ENCODE measurements at places on chromosomes 4 and X.
A peak's percentile ranks its signal among the peaks of the same experiment; 100 is the strongest.

- no peak for DNase-seq
Measured at GRCh38 chr4:26765515-26765914, 95.1 kb upstream of the STIM2 start.

GRCh38 chrX:109709129-109709631 is 23.9 kb downstream of the ACSL4 start:
- DNase-seq: no peak

- DNase-seq: no peak
Measured at GRCh38 chrX:39682778-39683177, 415.0 kb downstream of the BCOR start.

DNA sequence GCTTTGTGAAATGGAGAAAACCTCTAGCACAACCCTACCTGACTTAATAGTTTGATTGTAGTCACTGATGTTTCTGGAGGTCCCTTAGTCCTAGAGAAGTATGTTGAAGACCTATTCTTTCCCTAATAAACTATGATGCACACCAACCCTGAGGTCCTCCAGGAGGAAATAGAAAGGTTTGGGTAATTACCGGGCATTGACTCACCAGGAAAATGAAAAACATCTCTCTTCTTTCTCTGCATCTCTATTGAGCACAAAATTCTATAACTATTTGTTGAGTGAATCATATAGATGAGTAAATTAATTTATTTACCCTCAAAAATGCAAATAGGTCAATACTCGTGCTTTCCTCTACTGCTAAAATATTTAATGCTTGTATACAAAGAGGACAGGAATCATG is 582.4 kb upstream of the FAM241A start:
- DNase-seq: no peak

DNA sequence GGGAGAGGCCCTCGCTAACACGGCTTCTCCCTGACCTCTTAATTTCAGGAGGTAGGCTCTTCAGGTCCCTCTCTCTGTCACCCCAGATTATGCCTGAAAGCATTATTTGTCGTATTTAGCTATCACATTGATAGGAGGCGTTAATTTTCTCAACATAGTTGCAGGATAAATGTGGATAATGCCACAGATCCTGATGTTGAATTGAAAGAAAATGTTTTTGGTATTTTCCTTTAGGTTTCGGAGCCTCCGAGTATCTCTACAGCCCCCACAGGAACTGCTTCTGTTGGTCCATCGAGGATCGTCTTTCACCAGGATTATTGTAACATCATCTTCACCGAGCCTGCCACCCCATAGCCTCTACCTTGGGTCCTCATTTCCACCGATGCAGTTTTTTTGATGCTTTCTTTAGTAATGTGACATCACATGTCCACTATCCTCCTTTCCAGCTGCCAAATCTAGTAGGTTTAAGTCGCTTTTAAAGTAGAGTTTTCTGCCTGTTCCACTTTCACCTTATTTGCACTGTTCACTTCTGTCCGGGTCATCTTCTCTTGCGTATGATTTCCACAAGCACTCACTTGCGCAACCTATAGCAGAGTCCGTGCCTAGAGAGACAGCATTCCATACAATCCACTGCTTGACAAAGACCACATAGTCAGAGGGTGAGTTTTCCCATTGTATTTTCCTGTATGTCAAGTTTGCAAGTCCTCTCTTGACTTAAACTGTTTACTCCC is 665 bp downstream of the TIGD2 start:
- DNase-seq: no peak

- DNase-seq: no peak
Measured at GRCh38 chr4:78512357-78512920, 39.1 kb upstream of the ANXA3 start.

GRCh38 chrX:70338290-70338689 is 48.4 kb downstream of the KIF4A start:
- no peak for DNase-seq

DNA sequence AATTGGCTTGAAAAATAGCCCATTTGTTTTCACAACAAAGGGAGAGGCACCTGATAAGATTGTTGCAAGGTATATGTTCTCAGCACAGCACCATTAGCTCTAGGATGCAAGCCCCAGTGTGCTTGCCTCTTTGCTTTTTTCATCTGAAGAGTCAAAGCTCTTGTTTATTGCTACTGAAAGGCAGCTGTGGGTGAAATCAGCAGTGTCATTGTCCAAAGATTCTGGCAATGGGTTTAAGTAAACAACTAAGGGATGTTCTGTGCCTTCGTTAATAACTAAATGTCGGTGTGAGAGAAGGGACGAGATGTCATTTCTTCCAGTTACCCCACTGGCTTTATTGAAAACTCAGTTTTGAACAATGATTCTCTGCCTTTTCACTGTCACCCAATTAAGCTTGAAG is 567.7 kb downstream of the KCNIP4 start:
- no peak for DNase-seq

GRCh38 chr4:141684785-141685184 is 48.4 kb downstream of the IL15 start:
- no peak for DNase-seq

DNA sequence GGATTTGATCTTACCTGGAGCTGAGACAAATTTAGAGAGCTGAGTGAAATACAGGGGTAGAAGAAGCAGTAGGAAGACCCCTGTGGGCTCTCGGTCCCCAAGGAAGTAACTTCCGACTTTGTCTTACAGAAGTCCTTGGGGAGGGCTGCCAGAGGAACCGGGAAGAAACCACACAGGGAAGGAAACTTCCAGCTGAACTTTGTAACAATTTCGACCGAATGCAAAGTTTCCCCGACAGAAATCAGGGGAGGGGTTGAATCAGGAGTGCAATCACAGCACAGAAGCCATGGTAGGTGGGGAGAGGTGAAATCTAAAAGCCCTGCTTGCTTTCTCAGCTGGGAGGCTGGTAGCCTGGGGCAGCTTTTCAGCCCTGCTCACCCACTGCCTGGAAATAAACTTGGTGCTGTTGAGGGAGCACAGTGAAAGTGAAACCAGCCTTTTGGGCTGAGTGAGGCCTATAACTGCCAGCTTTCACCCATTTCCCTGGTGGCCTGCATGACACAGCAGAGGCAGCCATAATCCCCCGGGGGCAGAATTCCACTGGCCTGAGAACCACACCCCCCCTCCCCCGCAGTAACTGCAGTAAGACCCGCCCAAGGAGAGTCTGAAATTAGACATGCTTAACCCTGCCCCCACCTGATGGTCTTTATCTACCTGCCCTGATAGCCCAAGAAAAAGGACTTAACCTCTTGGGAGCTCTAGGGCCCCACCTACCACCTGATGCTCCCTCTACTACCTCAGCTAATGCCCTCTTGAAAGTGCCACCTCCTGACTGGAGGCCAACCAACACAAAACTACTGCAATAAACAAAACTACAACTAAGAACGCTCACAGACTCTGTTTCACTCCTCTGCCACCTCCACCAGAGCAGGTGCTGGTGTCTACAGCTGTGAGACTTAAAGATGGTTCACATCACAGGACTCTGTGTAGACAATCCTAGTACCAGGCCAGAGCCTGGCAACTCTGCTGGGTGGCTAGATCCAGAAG is 248.2 kb downstream of the PARM1 start:
- DNase-seq: no peak

DNA sequence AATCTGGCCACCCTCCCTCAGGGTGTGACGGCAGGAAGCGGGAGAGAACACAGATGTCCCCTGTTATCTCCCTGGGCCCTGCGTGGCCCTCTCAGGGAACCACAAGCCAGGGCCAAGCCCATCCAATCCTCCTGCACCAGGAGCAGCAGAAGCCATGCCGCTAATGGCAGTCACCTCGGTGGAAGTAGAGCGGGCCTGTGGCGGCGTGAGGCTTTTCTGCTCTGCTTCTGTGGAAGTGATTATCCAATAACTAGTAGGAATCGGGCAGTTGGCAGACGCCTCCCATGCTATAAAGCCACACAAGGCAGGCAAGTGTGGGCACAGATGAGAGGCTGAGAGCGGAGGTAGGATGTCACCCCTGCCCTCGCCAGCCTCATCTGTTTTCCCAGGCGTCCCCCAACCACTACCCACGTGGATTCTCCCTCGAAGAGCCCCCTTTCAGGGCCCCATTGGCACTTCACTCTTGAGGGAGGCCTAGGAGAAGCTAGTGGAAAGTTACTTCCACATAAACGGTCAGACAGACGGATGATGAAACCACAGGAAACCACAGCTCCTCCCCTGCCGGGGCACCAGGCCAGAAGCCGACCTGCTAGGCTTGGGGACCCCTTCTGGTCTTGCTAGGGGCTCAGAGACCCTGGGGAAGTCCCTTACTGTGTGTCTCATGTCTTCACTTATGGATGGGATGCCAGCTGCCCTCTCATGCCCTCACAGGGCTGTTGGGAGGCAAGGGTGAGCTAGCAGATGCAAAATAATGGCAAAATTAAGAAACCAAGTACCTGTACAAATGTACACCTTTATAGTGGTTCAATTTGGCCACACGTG is 18.8 kb upstream of the TMSB4X start:
- DNase-seq: peak; percentile 83

- no peak for DNase-seq
Measured at GRCh38 chr4:153234885-153235284, 30.6 kb downstream of the TRIM2 start.

DNA sequence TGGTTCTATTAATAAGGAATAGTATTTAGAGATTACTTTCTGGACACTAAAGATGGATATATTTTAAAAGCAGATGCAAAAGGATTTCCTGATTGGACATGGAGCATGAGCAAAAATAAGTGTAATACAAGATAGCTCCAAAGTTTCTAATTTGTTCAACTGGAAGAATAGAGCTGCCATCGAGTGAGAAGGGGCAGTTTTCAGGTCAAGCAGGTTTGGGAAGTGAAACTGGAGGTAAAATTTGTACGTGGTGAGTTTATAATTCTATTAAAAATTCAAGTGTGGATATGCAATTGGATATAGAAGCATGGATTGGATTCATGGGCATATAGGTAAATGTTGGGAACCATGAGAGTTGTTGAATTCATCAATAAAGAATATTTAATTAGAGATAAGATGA is 31.8 kb downstream of the PRDM8 start:
- DNase-seq: no peak

DNA sequence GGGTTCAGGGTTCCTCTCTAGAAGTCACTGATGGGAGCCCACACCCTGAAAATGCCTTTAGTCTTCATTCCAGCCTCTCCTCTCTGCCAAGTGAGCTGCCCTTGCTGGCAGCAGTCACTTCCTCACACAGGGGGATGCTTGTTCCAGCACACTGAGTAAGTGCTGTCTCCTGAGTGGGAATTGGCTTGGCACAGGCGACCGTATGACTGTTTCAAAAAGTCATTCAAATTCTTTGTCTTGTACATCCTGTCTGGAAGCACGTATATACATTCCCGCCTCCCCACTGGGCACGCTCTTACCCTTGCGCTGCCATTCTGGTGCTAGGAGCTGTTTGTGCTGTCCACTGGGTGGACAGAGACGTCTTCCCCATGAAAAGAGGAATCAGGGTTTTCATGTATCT is 40.2 kb upstream of the CD99 start:
- no peak for DNase-seq

DNA sequence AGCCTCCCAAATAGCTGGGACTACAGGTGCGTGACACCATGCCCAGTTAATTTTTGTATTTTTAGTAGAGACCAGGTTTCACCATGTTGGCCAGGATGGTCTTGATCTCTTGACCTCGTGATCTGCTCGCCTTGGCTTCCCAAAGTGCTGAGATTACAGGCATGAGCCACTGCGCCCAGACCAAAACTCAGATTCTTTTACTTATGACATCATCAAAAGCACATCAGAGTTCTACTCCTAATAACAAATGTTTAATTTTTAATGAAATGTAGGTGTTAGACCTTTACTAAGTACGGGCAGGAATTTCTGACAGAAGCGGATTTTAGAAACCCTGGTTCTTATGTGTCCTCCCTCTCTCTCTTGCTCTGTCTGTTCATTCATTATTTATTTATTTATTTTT is 38.5 kb upstream of the ERVMER34-1 start:
- no peak for DNase-seq

- DNase-seq: no peak
Measured at GRCh38 chr4:177006331-177006730, 213.6 kb upstream of the VEGFC start.

DNA sequence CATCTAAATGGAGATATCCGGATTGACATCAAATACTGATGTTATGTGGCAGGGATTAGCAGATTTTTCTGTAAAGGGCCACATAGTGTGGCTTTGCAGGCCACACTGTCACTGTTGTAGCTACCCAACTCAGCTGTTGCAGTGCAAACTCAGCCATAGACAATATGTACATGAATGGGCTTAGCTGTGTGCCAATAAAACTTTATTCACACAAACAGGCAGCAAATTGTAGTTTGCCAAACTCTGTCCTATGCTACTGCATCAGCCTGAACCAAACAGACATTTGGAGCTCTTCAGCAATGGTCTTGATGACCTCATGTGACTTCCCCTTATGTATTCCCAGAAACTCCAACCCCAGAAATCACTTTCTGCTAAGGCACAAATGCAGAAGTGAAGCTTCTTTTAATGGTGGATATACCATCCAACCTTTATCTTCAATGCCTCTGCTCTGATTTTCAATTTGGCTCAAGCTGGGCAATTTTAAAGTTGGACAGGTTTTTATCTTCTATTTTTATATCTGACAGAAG is 18.4 kb upstream of the TRPC5OS start:
- DNase-seq: no peak

DNA sequence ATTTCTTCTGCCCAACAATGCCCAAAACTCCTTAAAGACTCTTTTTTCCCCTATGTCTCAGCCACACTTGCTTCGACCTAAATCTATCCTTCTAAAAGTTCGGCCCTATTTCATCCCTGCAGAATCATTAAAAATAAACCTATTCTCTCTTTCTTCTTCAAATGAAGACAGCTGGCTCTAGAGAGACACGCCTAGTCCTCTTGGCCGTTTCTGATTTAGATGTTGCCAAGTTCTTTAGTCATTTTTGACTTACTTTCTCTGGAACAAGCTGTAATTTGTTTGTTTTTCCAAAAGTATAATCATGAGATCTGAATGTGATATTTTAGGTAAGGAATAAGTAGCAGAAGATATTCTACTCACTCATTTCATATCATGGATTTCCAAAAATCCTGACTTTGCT is 211.6 kb downstream of the CENPC start:
- DNase-seq: no peak

DNA sequence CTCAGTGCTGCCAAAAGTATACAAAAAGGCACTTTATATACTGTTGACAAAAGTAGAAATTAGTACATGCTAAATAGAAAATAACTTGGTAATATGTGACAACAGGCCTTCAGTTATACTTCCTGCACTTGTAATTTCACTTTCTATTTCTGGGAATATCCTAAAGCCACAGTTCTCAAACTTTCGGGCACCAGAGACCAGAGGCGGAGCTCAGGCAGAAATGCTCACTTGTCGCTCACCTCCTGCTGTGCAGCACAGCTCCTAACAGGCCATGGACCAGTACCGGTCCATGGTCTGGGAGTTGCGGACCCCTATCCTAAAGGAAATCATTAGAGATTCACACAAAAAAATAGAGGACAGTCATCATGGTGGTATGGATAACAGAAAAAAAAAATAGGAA is 25.7 kb downstream of the ACSL4 start:
- no peak for DNase-seq

GRCh38 chr4:127080141-127080540 is 552.6 kb upstream of the INTU start:
- DNase-seq: no peak

DNA sequence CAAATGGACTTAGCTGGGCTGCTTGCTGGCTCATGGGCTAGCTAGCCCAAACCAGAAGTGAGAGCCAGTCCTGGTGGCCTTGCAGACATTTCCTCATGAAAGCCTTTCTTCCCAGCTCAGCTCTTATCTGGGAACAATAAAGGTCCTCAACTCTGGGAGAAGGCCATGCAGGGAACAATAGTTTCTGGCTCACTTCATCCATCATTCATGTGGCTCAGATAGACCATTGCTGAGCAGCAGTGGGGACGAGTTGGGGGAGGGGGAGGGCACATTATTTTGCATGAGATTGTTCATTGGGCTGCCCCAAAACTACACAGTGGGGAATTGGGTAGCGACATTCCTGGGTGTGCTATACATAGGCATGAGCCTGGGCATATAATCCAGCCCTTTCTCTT is 47.6 kb downstream of the NHSL2 start:
- DNase-seq: no peak
